Bone marrow (tissue), 2 donors: ENCODE measurements at places on chromosomes 3 and 15.

DNA sequence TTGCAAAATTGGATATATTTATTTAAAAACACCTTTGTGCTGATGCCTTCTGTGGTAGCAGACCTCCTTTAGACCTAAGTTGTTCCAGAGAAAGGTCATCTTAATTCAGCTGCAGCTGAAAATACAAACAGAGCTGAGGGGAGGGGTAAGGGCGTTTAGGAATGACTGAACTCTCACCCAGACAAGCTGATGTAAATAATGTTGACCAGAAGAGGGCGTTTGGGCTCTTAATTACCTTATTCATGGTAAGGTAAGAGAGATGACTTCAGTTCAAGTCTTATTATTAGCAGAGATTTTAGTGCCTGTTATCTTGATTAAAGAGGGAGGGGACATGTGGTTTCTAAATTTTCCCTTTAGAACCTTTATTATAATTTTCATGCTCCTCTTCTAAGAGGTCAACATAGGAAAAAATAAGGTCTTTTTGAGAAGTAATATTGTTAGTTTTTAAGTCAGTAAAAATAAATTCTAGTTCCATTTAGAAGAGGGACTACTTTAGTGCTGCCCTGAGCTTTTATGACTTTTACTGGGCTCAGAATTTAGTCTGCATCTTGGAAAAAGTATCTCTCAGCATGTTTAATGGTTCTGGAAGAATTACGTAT is 46.3 kb downstream of the GPR171 start:
- peak; percentile 55 for DNase-seq

GRCh38 chr15:64589435-64590084 is 129.2 kb downstream of the ZNF609 start:
- no peak for DNase-seq

GRCh38 chr3:29212789-29213433 is 68.0 kb upstream of the RBMS3 start:
- DNase-seq: no peak

DNA sequence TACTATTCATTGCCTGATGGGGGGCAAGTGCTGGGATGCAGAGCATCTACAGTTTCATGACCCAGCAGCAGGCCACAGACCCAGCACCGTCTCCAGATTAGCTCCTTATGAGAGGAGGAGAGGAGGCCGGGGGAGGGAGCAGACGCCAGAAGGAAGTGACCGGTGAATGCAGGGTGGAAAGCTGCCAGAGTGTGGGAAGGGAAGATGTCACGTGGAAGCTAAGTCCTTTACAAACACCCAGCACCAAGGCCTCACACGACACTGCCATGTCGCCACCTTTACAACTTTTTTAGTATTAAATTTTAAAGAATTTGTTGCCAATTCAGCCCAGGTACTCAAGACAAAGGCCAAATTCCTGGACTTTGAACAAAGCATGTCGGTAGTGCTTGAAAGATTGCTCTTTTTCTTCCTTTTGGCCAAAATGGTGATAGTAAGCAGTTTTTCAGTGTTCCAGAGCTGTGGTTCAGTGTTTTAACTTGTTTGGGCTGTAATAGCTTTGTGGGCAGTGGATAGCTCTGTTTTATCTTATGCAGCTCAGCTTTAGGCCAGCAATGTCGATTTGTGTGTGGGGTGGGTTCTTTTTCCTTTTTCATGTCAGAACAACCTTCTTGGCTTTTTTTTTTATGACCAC is 58.2 kb downstream of the ZBTB38 start:
- no peak for DNase-seq

DNA sequence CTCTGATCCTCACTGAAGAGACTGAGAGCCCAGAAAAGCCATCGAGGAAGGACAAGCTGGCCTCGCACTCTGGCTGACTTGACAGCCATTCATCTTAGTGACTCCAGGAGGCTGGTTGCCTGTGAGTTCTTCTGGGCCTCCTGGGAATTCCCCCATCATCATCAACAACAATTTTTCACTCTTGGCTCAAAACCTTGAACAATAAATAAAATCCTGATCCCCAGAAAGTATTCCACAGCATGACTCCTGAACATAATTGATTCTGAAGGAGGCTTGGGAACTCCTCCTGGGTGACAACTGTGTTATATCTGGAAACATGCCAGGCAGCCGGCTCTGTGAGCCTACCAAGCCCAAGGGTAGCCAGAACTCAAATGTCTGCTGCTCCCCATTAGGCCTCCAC is 188.6 kb downstream of the SHQ1 start:
- DNase-seq: no peak

DNA sequence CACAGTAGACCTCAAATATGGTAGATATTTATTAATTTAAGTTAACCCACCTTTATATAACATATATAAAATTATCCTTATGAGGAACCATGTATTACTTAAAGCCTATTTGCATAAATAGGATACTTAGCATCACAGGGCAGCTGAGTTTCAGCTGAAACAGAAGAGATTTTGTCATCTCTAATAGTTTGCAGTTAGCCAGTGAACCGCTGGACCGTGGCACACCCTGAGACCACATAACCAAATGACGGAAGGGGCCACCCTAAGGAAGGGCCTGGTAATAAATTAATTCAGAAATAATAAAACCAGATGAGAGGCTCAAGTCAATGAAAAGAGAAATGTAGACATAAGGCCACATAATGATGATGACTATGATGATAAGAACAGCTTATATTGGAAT is 107.7 kb downstream of the MYO5A start:
- DNase-seq: no peak

GRCh38 chr3:156674911-156675829 is 780 bp downstream of the TIPARP start:
- DNase-seq: peak; percentile 67

GRCh38 chr3:14298991-14299555 is 103.3 kb upstream of the SLC6A6 start:
- no peak for DNase-seq

GRCh38 chr15:95068701-95069521 is 837.5 kb downstream of the MCTP2 start:
- no peak for DNase-seq

DNA sequence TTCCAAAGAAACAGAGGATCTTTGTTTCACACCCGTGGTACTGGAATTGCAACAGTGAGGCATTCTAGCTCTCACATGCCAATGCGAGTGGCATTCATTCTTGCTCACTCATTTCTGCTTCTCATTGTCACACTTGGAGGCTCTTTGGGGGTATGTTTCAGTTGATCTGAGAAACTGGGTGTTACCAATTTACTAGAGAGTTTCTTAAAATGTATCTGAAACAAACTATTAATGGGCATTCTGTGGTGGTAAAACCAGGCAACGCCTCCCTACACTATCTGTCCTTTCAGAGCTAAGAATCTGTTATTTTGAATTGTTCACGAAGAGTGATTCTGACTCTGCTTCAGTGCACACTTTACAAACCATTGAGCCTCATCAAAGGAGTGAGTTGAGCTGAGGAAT is 140.6 kb upstream of the BHLHE40 start:
- DNase-seq: no peak

DNA sequence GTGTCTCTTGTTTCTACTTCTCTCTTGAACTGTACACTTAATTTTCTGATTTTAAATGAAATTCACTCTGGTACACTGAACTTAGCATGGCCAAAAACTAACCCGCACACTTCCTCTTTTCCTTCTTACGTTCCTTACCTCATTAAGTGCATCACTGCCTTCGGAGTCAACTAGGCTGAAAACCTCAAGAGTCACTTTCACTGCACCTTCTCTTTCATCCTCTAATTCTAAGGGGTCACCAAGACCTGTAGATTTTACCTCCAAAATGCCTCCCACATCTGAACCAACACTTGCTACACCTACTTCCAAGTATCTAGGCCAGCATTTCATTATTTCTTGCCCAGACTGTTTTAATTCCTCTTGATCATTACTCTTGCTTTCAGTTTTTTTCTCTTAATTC is 6.6 kb downstream of the CBLB start:
- no peak for DNase-seq

DNA sequence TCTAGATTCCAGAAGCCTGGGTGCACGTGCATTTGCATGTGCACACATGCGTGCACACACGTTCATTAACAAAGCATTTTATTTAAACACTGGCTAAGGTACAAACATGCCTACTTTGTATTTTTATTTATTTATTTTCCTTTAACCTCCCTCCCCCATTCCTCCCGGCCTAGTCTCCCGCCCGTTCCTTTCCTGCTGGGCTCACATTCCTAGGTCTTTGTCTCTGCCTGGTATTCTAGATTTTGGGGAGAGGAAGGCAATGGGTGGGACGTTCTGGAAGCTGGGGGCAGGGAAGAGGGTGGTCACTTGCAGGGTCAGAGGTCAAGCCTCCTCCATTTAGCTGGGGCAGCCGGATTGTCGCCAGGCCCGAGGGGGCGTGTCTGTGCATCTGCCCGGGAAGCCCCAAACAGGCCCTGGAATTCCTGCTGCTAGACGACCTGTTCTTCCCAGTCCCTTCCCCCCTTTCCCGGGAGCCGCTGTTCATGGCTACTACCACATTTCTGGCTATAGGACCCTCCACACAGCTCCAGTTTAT is 51.8 kb downstream of the TRIM71 start:
- no peak for DNase-seq

GRCh38 chr3:184526088-184526433 is 35.5 kb upstream of the EPHB3 start:
- no peak for DNase-seq

GRCh38 chr15:92921215-92922131 is 21.3 kb downstream of the CHD2 start:
- DNase-seq: no peak

DNA sequence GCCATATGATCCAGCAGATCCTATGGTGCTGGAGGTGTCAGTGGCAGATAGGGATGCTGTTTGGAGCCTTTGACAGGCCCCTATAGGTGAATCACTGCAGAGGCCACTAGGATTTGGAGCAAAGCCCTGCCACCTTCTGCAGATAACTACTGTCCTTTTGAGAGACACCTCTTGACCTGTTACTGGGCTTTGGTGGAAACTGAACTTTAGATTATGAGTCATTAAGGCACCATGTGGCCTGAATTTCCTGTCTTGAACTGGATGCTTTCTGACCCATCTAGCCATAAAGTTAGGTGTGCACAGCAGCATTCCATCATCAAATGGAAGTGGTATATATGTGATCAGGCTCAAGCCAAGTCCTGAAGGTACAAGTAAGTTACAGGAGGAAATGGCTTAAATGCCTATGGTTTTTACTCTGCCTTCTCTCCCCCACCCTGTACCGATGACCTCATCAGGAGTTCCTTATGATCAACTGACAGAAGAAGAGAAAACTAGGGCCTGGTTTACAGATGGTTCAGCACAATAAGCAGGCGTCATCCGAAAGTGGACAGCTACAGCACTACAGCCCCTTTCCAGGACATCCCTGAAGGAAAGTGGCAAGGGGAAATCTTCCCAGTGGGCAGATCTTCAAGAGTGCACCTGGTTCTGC is 565.6 kb upstream of the AGTR1 start:
- no peak for DNase-seq

DNA sequence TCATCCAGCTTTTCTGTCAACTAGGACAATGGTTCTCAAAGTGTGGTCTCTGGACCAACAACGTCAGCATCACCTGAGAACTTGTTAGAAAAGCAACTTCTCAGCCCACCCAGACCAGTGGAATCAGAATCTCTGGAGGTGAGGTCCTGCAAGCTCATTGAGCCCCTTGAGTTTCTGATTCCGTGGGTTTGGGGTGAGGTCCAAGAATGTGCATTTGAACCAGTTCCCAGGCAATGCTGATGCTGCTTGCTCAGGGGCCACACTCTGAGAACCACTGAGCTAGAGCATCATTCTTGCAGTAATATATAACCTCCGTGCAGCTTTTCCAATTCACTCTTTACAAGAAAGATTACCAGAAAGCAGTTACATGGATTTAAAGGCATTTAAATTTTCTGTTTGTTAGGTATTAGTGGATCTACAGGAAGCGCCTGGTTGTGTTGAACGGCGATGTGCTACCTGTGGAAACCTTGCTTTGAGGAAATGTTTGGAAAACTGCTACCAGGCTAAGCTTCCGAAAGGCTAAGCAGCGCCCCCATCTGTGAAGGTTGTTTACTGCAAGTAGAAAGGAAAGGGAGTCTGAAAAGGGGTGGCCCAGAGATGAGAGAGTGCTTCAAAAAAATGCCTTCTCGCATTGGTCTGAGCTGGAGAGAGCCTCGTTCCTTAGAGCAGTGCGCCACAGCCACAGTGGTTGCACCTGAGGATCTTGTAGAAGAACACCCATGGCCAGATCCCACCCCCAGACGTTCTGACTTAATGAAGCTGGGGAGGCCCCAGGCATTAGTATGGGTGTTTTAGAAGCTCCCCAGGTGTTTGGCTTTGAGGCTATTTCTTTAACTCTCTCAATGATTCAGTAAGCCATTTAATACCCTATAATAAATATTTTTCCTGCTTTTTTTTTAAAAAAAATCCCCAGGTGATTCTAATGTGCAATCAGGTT is 50.0 kb downstream of the RLBP1 start:
- no peak for DNase-seq

- DNase-seq: no peak
Measured at GRCh38 chr3:45011756-45012508, 14.2 kb upstream of the CLEC3B start.

DNA sequence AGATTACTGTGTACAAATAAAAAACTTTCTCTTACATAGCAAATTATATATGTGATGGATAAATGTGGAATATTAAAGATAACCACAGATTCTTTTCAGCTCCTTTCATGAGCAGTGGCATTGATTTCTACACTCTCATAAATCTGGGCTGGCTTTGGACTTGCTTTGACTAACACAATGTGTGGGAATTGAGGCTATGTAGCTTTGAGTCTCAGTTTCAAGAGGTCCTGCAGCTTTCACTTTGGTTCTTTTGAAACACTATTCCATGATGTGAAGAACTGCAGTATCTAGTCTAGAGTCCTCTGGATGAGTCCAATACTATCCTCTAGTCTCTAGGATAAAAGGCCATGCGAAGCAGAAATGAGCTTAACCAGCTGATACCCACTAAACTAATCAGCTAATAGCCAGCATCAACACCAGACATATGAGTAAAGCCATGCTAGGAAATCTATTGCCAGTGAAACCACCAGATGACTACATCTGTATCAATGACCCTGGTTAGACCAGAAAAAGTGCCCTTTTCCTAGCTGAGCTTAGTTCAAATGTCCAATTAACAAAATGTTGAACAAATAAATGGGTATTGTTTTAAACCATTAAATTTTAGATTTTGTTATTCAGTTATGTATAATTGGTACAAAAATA is 274.9 kb upstream of the ZPLD1 start:
- DNase-seq: no peak

- DNase-seq: no peak
Measured at GRCh38 chr3:197730200-197730599, 6.5 kb downstream of the RUBCN start.

- no peak for DNase-seq
Measured at GRCh38 chr3:55591888-55592287, 104.8 kb upstream of the WNT5A start.

- no peak for DNase-seq
Measured at GRCh38 chr3:185979721-185980121, 41.9 kb upstream of the TRA2B start.

- DNase-seq: peak; percentile 48
Measured at GRCh38 chr3:151552589-151552988, 91.7 kb upstream of the IGSF10 start.

- no peak for DNase-seq
Measured at GRCh38 chr15:51186181-51186705, 91.5 kb upstream of the TNFAIP8L3 start.

DNA sequence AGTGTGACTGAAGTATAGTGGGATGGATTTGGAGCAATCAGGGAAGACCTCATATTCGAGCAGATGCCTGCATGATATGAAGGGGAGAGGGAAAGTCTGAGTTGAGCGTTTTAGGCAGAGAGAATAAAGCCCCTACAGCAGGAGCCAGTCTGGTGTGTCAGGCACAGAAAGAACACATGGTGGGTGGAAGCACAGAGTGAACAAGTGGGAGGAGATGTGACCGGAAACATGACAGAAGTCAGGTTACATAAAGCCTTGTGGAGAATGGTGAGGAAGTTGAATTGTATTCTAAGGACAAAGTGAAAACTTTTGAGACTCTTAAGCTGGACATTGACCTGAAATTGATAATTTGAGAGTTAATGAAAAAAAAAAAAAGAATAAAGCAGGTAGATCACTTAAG is 541.0 kb downstream of the PLOD2 start:
- no peak for DNase-seq
